ENCODE measurements at places on chromosomes 11 and 22.

GRCh38 chr11:118373263-118373662 lies 13.9 kb downstream of the UBE4A start:
- DNase-seq: no peak

DNA sequence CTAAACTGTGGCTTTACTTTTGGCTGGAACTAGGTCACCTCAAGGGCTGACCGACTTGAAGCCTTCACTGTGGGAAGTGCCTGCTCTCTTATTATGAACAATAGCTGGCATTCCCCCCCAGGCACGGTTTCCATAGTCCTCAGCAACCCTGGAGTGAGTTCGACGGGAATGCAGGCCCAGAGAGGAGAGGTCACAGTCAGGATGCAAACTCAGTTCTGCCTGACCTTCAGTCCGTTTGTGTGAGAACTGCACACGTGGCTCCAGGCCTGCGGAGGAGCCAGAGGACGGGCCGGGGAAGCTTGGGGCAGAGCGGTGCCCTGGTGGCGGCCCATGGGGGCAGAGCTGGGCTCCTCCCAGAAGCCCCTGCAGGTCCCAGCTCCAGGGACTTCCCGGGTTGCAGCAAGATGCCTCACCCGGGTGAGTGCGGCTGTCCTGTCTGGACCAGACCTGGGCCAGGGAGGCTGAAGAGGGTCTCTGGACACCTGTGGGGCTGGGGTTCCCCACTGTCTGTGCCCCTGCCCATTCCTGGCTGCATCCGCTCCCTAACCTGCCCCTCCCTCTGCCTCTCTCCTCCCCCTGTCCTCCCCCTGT lies 17.2 kb downstream of the SLC25A18 start:
- DNase-seq: no peak

- no peak for DNase-seq
Measured at GRCh38 chr22:21754523-21754922, 18.9 kb upstream of the YPEL1 start.

GRCh38 chr22:26588729-26589366 lies 1.1 kb downstream of the TPST2 start:
- no peak for DNase-seq

DNA sequence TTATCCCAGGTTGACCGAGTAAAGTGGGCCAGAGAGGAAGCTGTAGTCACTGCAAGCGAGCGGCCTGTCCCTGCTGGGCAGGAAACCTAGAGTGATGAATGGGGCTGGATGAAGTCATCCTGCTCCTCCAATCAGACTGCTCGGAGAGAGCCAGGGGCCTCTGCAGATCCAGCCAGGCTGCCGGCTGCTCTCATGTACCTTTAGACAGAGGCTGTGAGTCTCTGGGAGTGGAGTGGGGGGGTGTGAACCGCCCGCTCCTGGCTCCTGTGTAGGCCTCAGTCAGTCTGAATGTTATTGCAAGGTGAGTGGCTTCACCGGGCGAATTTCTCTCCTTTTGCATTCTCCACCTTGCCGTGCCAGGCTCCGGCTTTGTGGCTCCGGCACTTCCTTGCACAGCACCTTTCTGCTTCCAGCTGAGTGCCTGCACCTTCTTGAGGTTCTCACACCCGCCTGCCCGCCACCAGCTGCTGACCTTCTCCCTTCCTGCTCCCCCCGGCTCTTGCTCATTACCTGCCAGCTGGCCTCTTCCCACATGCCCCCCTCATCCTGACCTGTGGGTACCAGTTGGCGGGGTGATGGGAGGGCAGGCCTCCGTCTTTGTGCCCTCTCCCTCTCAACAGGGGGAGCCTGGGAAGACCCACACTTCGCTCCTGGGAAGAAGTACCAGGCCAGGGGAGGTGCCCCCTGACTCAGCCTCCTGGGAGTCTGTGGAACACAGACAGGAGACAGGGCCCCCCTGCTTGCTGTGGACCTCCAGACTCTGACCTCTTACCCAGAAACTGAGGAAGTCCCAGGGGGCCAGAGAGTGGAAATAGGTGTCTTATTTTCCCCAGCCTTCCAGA lies 79.9 kb downstream of the GRAMD1B start:
- peak; percentile 95 for DNase-seq

GRCh38 chr22:30241576-30242371 lies 4.8 kb downstream of the LIF start:
- DNase-seq: no peak

DNA sequence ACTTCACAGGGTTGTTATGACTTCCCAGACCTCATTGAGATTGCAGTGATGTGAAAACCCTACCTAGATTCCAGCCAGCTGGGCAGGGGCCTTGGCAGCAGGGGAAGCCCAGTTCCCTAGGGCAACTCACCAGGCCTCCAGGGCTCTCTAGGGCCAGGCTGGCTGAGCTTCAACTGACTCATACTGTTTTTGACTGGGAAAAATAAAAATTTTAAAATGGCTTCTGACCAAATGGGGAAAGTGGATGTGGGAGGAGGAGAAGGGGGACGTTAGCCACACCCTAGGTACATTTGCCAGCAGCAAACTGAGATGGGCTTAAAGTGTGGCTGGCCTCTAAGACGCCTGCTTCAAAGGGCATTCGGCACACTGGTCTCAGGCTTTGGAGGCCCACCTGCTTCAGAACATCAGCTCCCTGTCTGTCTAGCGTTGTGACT lies 39.0 kb downstream of the BMAL1 start:
- peak; percentile 35 for DNase-seq

GRCh38 chr22:37206841-37207821 lies 5.1 kb downstream of the SSTR3 start:
- no peak for DNase-seq

- peak; percentile 41 for DNase-seq
Measured at GRCh38 chr22:50206599-50206998, 5.8 kb downstream of the SELENOO start.

GRCh38 chr11:9790703-9791102 lies 126.8 kb downstream of the SWAP70 start:
- no peak for DNase-seq

DNA sequence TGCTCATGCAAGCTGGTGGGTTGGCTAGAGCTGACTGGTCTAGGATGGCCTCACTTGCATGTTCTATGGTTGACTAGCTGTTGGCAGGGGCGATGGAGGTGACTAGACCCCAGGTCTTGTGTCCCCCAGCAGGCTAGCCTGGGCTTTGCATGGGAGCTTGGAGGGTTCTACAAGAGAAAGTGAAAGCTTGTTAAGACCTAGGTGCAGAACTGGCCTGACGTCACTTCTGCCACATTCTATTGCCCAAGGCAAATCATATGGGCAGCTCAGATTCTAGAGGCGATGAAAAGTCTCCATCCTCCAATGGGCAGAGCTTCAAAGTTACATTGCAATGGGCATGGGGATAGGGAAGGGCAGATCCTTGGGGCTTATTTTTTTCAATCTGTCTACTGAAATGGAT lies 170.9 kb downstream of the MIAT start:
- DNase-seq: no peak

DNA sequence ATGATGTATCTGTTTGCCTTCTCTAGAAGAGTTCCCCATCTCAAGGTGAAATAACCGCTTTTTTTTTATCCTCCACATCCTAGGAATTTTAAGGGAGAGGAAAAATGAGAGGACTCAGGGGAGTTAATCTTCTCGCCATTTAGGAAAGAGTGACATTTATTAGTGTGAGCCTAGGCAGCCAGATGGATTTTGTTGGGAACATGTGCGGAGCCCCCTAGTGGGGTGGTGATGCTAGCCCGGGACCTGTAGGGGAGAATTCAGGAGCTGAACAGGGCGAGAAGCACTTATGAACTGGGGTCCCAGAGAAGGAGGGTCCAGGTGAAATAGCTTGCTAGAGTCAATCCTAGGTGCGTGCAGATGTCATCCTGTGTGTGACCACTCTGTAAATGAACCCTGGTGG lies 10.7 kb downstream of the IL17RA start:
- DNase-seq: no peak

DNA sequence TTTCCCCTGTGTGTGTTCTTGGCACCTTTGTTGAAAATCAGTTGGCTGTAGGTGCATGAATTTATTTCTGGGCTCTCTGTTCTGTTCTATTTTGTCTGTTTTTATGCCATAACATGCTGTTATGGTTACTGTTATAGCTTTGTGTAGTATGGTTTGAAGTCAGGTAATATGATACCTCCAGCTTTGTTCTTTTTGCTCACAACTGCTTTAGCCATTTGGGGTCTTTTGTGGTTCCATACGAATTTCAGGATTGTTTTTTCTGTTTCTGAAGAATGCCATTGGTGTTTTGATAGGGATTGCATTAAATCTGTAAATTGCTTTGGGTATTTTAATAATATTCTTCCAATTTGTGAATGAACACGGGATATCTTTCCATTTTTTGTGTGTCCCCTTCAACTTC lies 4.7 kb downstream of the PEX26 start:
- no peak for DNase-seq

- no peak for DNase-seq
Measured at GRCh38 chr11:121766991-121767390, 314.2 kb upstream of the SORL1-AS1 start.

DNA sequence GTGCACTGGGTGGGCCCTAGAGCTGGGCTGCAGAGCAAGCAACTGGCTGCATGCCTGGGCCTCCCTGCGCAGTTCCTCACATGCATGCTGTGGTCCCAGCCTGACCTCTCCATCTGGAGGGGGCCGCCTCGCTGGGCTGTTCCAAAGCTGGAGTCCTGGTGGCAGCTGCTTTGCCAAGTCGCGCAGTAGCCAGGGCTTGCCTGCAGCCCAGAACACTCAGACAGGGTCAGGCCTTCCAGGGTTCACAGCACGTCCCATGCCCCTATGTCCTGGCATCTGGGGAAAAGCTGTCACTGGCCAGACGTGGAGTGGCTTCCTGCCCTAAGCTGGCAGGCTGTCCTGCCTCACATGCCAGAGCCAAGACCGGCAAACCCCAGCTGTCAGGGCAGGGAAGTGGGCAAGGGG lies 16.5 kb upstream of the CDC42EP2 start:
- no peak for DNase-seq

DNA sequence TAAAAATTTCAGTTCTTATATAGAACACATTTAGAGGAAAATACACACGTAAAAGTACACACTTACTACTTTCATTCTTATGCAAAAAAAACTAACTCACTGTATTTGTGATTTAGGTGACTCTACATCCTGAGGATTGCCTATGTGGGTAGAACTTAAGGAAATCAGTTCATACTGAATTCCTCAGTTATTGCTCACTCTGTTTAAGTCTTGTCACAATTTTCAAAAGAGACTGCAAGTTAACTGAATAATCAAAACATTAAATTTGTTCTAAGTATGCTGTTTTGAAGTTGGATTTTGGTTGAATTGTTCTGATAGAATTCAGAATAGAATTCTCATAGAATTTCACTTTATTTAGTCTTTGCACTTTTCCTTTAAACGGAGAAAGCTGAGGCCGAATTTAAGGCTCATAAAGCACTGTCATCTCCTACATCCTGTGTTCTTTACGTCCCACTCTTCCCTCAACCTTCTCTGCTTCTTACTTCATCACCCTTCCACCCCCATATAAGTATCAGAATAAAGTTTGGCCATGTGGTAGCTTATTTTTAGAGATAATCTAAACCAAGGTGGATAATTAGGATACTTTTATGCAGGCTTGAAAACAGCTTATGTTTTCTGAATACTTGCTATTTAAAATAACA lies 59.8 kb downstream of the APOL5 start:
- DNase-seq: no peak

DNA sequence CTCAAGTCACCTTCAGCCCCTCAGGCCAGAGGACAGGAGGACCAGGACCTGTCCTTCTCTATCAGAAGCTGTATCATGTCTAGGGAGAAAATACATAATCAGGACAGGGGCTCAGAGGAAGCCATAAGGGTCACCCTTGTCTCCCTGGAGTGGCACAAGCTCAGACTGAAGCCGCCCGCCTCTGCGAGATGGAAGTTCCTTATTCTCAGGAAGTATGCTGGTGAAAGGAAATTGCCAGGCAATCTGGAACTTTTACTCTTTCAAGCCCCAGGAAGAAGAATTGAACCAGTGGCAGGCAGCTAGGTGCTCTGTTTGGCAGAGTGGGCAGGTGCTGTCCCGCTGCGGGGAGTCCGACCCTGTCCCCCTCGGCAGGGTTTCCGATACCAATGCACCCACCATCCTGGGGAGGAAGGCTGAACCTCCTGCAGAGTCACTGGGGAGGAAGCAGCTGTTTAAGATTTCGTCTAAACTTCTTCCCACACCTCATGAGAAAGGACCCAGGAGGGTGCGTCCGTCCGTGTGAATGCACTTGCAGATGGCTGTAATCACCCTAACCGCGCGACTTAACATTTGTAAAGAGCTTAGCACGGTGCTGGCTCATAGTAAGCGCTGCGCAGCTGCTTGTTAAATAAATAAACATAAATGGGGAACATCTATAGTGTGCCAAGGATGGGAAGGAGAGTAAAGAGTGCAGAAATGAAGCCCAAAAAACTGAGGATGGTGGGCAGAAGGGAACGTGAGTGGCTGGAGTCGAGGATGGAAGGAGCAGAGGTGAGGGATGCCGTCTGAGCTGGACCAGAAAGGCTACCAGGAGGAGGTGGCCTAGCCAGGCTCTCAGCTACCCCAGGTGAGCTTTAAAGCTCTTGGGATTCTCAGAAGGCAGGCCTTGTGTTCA lies 5.0 kb upstream of the ANO1 start:
- no peak for DNase-seq

GRCh38 chr11:38438091-38438490 lies 1840.1 kb upstream of the RAG2 start:
- no peak for DNase-seq

- no peak for DNase-seq
Measured at GRCh38 chr11:122002926-122003325, 113.1 kb downstream of the BLID start.

DNA sequence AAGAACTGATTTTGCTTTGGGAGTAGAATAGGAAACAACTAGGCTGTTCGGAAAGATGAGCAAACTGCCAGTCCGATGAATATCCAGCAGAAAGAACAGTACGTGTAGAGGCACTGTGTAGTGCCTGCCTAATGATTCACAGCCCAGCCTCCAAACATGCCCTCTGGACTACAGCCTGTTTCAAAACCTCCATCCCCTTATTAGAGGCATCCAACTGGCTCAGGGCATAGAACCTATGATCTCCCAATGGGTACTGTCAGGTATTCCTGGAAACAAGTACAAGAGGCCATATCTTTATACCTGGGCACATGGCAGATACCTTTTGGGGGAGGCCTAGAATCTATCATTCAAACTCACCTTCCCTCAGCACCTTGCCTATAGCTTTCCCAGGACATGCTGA lies 4.9 kb downstream of the RRP8 start:
- DNase-seq: no peak

DNA sequence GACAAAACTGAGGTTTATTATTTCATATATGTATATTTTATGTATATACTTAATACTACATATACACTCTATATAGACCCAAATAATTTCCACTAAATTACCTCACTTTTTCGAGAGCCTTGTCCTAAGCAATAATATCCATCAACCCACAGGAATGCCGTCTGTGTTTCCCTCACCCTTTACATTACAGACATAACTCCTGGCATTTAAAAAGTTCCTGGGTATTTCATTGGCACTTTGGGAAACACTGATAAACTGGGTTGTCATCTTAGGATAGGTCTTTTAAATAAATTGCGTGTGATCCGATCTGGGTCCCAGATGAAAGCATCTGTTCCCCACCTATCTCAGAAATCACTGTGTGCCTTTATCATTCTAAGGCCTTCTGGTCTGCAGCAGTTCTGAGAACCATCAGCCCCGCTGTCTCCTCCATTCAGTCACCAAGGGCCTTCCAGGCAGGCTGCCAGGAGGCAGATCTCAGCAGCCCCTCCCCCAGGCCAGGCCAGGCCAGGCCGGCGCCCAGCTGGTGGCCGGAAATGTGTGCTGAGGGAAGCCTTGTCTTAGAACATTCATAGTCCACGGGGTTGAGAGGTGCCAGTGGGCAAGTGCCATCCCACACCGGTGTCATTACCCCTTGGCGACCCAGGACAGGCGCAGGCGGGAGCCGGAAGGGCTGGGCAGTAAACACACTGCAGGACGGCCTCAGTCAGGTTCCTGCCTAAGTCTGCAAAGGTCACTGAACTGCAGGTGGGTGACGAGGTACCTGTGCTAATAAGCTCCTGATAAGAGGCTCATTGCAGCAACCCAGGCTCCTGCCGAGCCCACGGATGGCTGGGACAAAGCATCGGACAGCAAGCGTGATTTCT lies 3.3 kb downstream of the FGF19 start:
- peak; percentile 86 for DNase-seq

Data from DMS53 (cell line).